Midbrain (tissue), 1 donor: ENCODE measurements at places on chromosomes 5 and 9.
A peak's percentile ranks its signal among the peaks of the same experiment; 100 is the strongest.

DNA sequence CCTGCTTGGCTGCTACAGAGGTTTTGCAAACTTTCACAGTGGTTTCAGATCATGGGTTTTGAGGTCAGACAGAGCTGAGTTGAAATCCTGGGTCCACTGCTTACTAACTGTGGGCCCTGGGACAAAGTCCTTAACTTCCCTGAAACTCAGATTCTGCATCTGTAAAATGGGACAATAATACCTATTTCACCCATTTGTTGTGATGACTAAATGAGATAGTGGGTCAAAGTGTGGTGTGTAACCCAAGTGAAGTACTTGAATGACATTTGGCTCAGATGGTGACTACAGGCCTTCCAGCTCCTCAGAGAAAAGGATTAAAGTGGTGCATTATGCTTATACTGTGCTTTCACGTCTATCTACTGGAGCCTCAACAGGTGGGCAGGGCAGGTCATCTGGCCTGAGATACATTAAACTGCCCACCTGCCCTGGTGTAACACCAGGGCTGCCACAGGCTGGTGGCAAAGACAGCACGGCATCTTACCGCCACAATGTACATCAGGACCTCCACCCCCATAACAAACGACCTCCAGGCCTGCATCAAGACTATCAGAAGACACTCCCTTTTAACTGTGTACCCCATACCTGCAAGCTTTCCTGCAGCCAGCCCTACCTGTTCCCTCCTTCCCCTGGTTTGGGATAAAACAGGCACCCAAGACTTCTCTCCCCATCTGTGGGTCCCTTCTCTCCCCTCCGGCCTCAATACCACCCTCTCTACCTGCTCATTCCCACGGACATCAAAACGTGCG is 846 bp upstream of the TRAF1 start:
- DNase-seq: no peak

- DNase-seq: no peak
These were observed 24.1 kb upstream of the RHOBTB3 start for GRCh38 chr5:95707055-95707454.

DNA sequence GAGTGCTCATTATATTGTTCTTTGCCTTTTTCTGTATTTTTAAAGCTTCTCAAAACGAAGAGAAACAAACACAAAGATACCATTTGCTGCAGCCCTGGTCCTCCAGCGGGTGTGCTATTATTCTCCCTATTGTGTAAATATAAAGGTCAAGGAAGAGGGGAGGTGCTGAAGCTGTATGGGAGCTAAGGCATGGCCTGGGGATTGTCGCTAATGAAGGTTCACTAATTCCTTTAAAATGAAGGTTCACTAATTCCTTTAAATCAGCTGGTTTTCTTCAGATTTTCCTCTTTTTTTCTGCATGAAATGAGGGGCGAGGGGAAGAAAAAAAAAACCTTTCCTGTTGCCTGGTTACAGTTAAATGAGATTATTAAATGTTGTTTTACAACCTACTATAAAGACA is 74.5 kb upstream of the MAP1B start:
- no peak for DNase-seq

DNA sequence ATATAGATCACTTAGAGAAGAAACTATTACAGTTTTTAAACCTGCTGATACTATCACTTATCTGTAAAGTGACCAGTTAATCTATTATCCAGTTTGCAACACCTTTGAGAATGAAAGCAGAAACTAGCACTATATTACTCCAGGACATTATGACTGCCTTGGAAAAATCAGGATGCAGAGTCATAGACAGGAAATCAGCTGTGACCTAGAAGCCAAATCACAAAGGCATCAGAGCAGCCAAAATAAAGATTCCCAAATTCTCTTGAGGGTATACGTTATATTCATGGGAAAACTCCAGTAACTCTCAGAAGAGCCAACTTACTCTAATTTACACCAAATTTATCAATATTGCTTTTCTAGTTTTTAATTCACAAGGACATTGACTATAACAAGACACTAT is 49.9 kb downstream of the CDO1 start:
- DNase-seq: no peak

DNA sequence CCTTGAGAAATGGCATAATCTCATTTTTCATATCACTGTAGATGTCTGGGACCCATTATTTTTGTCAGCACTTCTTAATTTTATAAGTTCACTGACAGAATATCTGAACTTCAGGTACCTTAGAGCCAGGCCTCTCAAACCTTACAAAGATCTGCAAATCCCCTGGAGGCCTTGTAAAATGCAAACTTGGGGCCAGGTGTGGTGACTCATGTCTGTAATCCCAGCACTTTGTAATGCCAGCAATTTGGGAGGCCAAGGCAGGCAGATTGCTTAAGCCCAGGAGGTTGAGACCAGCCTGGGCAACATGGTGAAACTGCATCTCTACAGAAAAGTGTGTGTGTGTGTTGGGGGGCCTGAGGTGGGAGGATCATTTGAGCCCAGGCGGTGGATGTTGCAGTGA is 30.8 kb downstream of the RASGRF2 start:
- DNase-seq: no peak

DNA sequence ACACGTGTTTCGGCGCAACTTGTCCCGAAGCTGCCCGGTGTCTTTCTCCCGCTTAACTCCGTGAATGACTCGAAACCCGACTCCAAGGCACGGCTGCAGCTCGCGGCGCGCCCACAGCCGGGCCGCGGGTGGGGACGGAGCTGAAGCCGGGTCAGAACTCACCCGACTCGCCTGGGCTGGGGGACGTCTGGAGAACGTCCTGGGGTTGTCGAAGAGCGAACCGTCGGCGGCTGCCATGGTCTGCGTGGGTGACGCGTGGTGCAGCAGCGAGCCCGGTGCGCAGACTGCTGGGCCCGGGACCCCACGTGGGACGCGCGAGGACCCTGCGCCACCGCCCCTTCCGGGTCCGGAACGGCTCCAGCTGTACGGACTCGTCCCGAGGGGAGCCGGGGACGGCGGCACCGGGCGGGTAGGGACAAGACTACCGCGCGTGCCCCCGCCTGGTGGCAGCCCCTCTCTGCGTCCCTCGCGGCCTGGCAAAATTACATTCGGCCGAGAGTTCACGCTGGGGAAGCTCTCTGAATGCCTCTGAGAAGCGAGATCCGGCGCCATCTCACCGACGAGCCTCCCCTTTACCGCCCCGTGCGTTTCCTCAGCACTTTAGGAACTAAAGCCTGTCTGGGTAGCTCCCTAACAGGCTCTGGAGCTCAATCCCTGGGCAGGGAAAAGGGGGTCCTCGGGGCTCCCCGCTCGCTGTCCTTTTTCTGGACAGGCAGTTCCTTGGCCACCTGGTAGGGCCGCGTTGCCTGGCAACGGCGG is at the start of gene DDX31:
Gene DDX31 (minus strand): TSS at position 286 of the 759 bp plus-strand sequence. CDS start 49 bp downstream, at position 237.
- peak; percentile 86 for DNase-seq

DNA sequence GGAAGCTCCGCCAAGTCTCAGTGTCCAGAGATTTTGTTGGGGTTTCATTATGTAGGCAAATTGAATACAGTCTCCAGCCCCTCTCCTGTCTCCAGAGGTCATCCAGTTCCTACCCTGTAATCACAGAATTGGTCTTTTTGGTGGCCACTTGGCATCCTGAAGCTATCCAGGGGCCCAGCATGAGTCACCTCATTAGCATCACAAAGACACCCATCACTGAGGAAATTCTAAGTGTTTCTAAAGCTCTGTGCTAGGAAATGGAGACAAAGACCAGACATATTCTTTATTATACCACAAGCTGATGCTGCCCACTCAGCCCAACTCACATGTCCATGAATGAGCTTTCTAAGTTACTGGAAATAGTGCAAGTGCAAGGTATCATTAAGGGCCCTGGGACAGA is 229.9 kb downstream of the DOCK8 start:
- no peak for DNase-seq

DNA sequence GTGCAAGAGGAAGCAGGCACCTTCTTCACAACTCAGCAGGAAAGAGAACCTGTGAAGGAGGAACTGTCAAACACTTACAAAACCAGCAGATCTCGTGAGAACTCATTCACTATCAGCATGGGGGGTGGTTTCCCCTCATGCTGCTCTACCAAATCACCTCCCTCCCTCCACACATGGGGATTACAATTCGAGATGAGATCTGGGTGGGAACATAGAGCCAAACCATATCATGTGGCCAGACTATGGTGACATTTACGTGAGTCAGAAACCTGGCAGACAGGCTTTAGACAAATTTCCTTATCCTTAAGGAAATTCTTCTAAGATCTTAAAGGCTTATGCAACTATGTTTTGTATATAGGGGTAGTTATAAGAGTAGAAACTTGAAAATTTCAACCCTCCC is 8.7 kb upstream of the AOPEP start:
- no peak for DNase-seq

GRCh38 chr9:95572381-95573151 is 55.8 kb upstream of the PTCH1 start:
- no peak for DNase-seq

DNA sequence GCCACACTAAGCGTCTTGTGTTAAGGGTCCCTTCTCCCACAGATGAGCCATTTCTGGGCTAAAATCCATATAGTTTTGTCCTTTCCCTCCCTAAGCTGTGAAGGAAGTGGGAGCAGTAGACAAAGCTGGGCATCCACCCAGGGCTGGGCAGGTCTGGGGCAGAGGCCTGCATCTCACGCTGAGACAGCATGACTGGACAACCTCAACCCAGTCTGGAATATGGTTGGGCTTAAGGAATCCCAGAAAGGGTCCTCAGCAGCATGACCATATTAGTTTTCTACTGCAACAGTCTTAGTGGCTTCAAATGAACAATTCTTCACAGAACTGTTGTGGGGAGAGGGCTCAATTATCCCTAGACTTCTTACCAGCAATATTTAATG is 173.8 kb downstream of the AUH start:
- DNase-seq: no peak

DNA sequence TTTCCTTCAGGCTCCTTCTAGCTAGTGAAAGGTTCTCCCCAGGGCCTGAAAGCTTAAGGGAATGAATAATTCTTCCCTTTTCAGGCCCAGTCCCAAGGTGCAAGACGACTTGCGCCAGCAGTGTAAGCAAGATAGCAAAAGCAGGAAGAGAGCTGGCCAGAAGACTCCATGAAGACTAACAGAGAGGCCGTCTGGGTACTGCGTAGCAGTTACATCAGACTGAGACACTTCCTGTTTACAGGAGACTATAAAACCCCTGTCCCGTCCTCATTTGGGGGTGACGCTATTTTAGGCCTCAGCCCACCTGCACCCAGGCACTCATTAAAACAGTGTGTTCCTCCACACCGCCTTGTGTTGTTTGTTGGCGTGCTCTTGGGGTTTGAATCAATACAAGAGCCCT is 90.7 kb upstream of the MOCS2 start:
- DNase-seq: no peak
